BE2C (cell line): ENCODE measurements at places on chromosomes 7 and 10.

DNA sequence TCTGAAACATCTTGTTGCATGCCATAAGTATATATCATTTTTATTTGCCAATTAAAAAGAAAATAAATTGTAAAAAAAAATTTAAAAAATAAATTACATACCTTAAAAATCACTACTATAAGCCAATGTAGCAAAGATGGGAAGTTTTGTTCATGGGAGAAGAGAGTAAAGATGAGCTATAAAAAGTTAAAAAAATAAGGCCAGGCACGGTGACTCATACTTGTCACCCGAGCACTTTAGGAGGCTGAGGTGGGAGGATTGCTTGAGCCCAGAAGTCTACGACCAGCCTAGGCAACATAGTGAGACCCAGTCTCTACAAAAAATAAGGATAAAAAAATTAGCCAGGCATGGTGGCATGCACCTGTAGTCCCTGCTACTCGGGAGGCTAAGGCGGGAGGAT, 8.4 kb upstream of the STK32C start:
- no peak for DNase-seq

DNA sequence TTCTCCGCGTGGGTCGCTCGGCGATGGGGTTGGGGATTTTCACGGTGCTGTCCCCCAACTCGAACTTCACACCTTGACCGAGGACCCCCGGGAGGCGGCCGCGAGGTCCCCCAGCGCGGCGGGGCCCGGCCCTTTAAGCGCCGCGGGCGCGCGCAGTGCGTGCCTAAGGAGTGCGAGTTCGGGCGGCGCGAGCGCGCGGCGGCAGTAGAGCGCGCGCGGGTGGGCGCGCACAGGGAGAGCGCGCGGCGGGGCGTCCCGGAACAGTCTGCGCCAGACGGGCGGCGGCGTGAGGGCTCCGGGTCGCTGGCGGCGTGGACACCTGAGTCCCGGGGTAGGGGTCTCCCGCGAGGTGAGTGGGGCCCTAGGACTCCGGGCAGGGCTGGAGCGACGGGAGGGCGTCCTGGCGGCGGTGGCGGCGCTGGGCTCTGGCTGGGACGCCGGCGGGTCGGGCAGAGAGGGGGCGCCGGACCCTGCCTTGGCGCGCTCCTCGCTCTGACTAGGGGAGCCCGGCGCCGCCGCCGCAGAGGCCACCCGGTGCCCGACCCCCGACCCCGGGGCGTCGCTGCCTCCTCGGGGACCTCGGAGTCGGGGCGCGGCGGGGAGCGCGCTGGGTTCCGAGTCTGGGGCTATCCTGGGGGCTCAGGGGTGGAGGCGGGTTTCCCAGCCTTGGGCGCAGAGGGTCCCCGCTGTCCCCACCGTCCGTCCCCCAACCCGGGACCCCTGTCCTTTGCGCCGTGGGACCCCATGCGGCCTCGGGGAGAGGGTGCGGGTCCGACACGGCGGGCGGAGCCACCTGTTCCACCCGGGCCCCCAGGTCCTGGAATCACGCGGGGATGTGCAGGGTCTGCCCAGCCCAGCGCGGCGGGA, at the start of gene PROSER2:
PROSER2 (plus strand) TSS at position 235 of the 867 bp plus-strand sequence. CDS start 28,722 bp downstream, outside the sequence.
- no peak for DNase-seq

DNA sequence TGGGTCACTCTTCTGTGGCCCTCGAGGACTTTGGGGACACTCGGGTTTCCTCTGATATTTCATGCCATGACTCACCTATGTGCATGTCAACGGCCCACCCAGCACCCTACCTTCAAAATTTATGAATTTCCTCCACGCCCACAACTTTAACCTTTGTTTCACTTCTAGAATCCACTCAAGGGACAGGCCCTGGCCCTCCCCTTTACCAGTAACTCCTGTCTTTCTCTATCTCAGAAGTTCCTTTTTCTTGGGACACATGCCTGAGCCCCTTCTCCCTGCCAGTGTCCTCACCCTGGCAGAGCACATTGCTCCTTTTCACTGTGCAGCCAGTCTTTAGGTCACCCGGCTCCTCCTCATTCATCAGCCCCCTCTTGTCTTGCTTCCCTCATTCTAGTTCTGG, 282.5 kb upstream of the KLF6 start:
- DNase-seq: no peak

DNA sequence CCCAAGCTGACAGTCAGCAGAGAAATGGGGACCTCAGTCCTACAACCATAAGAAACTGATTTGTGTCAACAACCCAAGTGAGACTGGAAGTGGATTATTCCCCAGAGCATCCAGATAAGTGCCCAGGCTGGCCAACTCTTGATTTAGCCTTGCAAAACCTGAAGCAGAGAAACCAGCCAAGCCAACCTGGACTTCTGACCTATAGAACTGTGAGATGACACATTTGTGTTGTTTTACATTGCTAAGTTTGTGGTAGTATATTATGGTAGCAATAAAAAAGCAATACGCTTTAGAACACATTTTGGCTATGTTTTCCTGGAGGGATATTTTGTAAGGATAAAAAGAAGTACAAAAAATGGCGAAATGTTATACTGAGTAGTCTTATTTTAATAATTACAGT, 19.7 kb upstream of the CCDC6 start:
- no peak for DNase-seq

DNA sequence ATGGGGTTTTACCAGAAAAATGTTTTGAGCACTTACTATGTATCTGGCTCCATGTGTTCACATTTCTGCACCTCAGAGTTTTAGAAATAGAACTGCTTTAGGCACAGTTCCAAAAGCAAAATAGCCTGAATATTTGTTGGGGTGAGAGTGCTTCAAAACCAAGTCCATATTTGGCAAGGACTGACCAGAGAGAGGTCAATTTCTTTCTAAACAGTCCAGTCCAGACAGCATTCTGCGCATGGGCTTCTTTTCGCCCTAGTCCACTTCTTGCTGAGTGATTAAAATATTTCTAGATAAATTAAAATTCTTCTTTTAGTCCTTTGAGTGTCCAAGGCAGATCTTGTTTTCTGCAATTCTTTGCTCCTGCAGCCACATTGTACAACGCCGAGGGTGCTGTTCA, 427.0 kb downstream of the PHTF2 start:
- DNase-seq: no peak
